ENCODE measurements at places on chromosomes 7 and 10.

DNA sequence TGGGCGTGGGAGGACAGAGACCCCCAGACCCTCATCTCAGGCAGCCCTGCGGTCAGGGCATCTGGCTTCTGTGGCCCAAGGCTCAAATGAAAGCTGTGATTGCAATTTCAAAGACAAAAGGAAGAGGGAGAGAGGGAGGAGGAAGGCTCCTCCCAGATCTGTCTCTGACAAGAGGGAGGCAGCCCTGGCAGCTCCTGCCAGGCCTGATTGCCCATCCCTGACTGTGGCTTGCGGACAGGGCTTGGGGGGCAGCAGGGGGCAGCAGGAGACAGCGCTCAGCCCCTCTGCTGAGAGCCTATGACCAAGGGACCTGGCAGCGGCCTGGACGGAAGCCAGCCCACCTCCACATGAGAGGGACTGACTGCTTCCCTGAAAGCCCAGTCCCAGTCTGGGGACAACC is 91.8 kb downstream of the PTPRN2 start:
- no peak for DNase-seq

DNA sequence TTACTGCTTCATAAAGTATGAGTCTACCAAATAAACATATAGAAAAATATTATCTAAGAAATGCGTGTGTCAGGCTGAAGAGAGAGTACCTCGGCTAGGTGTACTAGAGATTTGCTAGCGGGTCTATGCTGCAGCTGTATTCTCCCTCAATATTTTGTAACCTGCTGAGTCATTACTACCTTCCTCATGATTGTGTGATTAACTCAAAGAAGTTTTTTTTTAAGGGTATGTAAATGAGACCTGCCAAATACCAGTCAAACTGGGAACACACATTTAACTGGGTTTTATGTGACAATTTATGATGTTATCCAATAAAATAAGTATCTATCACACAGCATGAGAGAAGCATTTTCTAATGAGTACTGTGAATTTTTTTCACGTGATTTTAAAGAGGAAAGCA is 180.4 kb downstream of the RNF133 start:
- DNase-seq = no peak

DNA sequence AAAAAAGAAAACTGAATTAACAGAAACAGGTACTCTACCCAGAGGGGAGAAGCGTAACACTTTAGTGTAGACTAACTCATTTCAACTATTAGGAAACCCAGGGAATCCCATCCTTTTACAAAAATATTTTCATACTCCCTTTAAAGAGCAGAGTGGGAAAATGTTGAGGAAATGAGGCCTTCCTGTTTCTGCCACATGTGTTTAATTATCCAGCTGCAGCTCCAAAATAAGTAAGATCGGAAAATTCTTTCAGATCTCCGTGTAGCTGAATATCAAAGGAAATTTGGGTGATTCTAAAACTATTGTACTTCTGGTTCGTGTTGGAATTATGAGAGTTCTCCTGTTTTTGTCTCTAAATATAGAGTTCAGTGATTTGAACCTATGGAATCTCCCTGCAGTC is 58.0 kb upstream of the CAV2 start:
- no peak for DNase-seq

DNA sequence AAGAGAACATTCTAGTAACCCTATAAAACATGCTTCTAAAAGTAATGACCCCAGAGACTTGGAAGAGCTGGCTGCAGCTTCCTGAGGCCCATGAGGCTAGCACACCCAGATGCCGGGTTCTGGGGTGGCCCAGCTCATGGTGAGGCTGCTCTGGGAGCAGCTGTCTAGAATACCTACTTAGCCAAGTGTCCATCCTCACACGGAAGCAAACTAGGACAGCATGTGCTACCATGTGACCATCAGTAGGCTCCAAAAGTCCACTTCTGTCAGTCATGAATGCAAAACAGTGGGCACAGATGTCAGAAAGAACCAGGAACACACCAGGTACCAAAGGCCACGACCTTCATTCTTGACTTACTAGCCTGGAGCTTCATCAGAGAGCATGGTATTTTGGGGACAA is 32.4 kb downstream of the CTBP2 start:
- DNase-seq = no peak

GRCh38 chr7:78777829-78778228 is 675.6 kb downstream of the MAGI2 start:
- DNase-seq = no peak

DNA sequence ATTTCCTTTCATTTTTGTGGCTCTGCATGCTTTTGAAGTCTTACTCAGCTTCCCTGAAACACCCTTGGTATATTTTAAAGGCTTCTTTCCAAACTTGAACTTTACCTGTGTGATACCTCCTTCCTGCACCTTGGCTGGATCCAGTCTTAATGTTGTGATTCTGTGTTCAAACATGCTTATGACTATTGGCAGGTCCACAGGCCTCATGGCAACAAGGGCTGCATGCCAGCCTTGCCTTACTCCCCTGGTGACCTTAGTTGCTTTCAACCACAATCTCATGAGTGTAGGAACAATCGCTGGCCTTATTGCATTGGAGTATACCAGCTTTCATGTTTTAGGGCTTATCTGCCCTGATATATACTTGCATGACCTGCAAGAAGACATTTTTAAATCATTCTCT is 238.7 kb downstream of the KIF20B start:
- DNase-seq = no peak

- DNase-seq = no peak
These were observed 360.4 kb downstream of the EXOC4 start for GRCh38 chr7:133613250-133613790.

DNA sequence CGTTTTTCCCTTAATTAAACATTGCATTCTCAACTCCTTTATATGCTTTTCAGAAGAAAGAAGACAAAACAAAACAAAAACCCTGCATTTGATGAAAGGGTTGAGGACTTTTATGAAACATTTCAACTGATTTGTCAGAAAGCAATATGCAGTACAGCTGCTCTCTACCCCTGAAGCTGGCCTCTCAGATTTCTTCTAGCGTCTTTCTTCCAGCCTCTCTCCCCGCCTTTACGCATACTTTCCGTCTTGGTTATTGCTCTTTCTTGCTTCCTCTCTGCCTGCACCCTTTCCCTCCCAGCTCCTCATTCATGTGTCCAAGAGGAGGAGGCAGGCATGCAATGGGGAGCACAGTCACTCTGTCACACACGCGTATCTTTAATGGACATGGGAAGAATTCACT is 91.0 kb upstream of the COL1A2 start:
- no peak for DNase-seq

- no peak for DNase-seq
These were observed 26.6 kb upstream of the ASCC1 start for GRCh38 chr10:72242675-72243074.

DNA sequence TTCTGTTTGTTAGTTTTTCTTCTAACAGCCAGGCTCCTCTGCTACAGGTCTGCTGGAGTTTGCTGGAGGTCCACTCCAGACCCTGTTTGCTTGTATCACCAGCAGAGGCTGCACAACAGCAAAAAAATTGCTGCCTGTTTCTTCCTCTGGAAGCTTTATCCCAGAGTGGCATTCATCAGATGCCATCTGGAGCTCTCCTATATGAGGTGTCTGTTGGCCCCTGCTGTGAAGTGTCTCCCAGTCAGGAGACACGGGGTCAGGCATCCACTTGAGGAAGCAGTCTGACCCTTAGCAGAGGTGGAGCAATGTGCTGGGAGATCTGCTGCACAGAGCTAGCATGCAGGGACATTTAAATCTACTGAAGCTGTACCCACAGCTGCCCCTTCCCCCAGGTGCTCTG is 26.7 kb upstream of the CROT start:
- peak; percentile 65 for DNase-seq

GRCh38 chr10:44636625-44637024 is 251.7 kb upstream of the CXCL12 start:
- no peak for DNase-seq

GRCh38 chr10:125084191-125084613 is 76.2 kb downstream of the CTBP2 start:
- DNase-seq = no peak

DNA sequence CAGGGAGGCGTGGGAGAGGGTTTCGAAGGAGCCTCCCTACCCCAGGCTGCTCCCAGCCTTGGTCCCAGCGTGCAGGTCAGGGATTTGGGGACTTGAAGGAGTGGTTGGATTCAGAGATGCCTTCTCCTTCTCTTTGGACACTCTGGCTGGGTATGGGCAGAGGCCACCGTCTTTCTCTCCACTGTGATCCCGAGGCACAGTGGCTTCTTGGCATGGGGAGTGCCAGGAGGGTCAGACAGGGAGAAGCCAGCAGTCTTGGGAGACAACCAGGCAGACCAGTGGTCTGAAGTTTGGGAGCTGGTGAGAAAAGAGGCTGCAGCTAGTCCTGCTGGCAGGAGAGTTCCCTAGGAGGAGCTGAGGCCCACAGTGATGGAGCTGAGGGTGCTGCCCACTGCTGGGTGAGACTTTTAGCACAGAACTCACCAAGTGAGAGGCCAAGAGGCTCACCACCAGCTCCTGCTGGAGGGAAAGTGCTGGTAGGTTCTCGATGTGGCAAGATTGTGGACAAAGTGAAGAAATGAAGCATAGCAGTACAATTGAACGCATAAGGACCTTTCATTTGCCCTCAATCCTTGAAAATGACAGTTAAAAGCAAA is 35.2 kb upstream of the WDFY4 start:
- DNase-seq = no peak
